ENCODE measurements at places on chromosomes 3 and 15.

- no peak for DNase-seq
These were observed 35.3 kb downstream of the TUBGCP4 start for GRCh38 chr15:43406189-43406588.

- DNase-seq, result peak; percentile 19
These were observed 30.6 kb downstream of the CRTAP start for GRCh38 chr3:33144433-33144832.

DNA sequence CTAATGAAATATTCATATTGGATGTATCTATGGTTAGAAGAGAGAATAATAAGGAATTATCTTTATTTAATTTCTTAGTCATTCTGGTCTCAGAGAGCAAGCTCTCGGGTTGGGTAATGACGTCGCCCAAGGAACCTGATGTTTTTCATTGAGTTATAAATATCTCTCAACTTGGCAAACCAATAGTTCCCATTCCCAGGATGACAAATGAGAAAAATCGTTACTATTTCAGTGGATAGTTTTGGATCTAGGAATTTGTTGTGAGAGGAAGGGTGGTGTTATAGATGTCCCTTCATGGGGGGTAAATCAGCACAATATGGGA, 162.9 kb upstream of the NR2E3 start:
- no peak for DNase-seq

- DNase-seq, result no peak
These were observed 534.6 kb upstream of the ATP11B start for GRCh38 chr3:182258538-182259177.

DNA sequence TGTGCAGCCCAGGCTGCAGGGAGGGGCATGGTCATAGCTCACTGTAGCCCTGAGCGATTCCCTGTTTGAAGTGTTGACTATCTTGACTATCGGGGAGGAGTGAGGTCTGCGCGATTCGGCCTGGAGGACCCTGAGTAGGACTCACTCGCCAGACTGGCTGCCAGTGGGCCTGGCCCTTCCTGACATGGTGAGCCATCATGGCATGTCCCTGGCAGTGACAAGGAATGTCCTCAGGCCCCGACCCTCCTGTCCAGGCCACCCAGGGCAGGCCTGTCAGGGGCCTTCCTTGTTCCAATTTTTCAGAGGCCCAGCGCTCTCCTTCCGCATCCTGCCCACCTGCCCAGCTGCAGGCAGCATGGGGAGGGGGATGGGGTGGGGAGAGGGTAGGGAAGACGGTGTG, 5.2 kb upstream of the OCA2 start:
- no peak for DNase-seq

- no peak for DNase-seq
These were observed 3.2 kb upstream of the PPP4R2 start for GRCh38 chr3:72993391-72993790.

DNA sequence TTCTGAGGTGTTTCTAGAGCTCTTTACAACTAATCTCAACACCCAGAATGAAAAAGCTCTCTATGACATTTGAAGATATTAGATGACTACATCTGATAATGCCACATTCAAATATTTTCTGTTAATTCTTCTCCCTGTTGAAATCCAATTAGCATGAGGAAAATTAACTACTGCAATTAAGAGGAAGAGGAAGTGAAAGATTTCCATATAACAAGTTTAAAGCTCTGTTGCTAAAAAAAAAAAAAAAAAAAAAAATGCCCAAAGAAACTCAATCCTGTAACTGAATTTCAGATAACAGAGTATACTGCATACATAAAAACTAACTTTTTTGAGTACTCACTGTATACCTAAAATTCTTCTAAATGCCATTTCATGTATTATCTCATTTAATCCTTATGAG, 109.8 kb downstream of the TNIK start:
- no peak for DNase-seq

- DNase-seq, result no peak
These were observed 33.7 kb downstream of the FILIP1L start for GRCh38 chr3:100080573-100080972.

DNA sequence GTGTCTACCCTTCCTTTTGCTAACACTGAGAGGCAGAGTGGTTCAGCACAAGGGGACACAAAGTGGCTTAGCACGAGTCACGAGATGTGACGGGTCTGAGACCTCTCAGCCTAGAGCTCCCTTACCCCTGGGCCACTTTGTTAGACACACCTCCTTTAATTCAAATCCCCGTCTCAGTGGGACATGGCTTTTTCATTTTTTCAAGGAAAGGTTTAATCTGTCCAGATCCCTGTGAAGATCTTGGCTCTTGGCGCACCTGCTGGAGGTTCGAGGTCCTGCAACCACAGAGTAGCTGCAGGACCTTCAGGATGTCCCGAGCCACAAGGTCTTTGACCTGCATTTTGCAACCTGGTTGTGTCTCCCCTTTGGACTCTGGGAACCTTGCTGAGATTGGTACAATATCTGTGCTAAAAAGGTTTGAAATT, 52.0 kb downstream of the LPP start:
- no peak for DNase-seq

GRCh38 chr3:46278816-46279672, 36.8 kb downstream of the CCR3 start:
- DNase-seq, result no peak

DNA sequence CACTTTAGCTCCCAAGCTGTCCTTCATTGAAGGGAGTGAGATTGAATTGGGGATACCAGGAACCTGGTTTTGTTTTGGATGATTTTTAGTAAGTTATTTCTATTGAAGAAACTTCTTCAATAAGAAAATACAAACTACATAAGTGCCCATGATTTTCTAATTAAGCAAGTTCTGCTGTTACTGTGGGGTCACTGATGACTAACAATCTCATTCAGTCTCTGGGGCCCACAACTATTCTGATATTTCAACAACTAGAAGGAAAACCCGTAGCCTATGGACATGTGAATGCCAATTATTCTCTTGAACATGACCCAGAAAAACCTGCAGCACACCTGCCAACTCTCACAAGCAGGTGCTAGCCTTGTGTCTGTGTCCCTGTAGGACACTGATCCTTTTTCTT, 184.6 kb downstream of the DCLK3 start:
- DNase-seq, result no peak

GRCh38 chr3:83076041-83076440, 1314.6 kb upstream of the GBE1 start:
- no peak for DNase-seq

DNA sequence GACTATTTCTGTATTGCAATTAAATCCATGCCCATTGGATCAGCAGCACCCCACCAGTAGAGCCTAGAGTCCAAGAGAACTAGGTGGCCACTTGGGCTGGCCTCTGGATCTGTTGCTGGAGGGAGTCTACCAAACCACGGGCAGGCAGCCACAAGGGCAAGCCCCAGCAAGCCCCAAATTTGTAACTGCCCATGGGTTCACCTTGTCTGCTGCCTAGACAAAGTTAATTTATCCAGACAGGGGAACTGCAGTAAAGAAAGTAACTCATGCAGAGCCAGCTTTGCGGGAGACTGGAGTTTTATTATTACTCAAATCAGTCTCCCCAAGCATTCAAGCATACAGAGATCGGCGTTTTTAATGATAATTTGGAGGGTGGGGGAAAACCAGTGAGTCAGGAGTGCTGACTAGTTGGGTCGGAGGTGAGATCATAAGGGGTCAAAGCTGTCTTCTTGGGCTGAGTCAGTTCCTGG, 74.0 kb upstream of the TERB2 start:
- peak; percentile 5 for DNase-seq

DNA sequence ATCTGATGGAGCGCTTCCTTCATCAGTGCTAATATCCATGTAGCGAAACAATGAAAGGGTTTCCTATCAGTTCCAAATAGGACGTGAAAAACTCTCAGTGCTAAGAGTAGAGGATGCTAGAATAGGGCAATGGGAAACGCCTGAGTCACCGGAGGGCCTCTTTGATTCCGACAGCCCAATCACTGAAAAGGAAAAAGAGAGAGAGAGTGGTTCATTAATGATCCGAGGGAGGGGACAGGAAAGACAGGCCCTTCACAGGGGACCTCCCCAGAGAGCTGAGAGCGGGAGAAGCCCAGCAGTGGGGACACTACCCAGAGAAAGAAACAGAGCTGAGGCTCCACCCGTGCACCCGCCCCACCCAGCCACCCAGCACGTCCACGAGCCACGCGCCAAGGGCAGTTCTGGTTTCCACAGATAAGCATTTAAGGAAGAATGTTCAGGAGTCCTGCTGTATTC, 76.9 kb downstream of the RPN1 start:
- DNase-seq, result no peak

DNA sequence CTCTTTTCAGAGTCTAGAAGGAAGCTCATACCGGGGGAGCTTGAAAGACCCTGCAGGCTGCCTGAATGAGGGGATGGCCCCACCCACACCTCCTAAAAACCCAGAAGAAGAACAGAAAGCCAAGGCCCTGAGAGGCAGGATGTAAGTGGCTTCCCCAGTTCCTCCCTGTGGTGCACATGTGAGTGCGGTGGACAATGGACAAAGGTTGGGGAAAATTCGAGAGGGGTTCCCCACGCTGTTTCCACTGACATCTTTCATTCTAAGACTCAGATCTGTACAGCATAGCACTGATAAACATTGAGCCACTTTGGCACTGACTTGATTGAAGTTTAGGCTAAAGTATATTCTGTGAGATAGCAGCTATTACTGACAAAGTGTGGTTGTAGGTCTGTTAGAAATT, 79.5 kb upstream of the UMPS start:
- DNase-seq, result no peak

DNA sequence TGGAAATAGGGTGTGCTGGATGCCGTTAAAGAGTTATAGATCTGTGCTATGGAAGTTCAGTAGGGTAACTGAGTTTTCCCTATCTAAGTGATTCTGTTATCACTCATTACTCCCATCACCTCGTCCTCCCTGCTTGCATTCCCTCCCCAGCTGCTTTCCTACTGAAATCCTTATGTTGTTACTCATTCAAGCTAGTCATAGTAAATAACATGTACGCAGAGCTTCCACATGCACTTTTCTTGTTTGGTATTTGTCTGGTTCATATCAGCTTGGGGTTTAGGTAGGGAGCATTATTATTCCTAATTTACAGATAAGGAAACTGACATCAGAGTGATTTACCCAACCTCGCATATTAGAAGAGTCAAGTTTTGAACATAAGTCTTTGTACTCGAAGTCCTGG, 135.1 kb downstream of the HCN4 start:
- no peak for DNase-seq

GRCh38 chr3:133949438-133949837, 53.8 kb upstream of the RAB6B start:
- DNase-seq, result no peak

GRCh38 chr15:45799508-45799907, 164.7 kb downstream of the SQOR start:
- DNase-seq, result no peak

DNA sequence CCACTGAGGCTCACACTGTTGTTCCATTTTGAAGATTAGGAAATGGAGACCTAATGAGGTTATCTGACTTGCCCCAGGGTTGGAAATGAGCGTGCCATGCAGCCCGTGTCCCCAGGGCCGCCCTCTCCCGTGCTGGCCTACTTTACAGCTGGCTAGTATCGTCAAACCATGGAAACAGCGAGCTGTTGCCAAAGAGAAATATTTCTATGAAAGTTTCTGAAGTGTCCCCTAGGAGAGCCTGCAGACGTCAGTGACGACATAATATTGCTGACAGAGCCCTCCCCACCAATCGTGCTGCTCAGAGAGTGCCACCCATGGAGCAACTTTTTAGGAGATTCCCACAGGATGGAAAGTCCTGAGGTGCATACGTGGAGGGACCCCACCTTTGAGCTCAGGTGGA, 11.2 kb upstream of the FAM174B start:
- no peak for DNase-seq

DNA sequence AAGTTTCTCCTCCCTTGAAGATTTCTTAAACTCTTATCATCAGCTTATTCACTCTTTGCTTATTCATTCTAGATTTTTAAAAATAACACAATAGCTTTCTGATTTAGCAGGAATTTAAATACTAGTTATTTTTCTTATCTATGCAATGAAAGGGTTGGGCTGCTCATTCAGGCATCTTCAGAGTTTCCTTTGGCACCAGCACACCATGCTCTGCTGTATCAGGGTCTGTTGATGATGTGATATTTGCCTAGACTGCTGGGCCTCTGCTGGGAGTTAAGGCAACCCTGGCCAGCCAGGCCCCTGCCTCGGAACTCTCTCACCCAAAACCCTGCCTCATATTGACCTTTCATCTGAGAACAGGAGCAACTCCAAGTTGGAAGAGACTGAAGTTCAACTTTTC, 35.0 kb downstream of the DRD3 start:
- DNase-seq, result no peak

DNA sequence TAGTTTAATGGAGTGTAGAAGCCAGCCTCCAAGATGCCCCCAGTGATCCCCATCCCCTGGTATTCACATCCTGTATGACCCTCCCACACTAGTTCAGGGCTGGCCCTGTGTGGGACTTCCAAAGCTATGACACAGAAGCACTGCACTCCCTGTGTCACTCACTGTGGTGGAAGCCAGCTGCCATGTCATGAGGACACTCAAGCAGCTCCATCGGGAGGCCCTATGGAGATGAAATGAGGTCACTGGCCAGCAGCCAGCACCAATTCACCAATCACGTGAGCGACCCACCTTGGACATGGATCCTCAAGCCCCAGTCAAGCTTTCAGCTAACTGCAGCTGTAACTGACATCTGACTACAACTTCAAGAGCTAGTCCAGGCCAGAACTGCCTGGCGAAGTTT, 3.9 kb upstream of the ACAN start:
- DNase-seq, result no peak

DNA sequence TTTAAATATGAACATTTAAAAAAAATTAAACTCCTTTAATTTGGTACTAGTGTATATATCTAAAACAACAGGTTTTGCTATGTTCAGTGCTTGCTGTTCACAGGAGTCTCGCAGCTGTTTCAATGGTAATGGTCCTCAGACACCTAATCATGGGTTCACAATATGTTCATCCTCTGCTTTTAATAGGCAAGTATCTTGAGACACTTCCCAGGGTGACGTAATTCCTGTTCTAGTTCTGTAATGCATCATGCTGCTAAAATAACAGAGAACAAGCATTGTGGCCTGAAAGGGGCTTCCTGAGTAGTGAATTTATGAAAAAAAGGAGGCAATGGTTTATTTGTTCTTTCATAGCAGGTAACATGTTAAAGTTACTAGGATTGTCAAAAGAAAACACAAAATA, 625.2 kb upstream of the GBE1 start:
- no peak for DNase-seq

DNA sequence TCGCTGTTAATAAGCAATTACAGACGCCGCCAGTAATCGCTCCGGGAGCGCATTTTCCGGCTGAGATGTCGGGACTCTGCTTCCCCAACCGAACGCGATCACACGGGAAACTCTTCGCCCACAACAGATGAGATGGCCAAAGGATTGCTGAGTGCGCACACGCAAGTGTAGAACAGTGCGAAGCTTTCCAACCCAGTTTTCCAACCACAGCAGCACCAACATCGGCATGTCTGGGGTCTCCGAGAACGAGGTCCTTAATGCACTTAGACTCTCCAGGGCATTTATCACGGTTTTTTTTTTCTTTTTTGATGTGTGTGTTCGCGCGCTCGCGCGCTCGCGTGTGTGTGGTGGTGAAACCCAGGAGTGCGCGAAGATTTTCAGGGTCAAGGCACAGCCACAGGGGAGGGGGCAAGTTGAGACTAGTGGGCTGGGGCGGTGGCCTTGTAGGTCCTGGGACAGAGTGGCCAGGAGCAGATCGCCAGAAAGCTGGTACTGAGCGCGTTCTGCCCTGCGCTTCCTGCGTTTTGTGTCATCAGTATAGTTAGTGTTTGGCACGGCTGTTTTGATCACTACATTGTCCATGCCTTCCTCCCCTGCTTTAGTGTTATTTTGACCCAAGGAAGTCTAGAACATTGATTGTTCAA, 1.8 kb upstream of the EOMES start:
- no peak for DNase-seq

- no peak for DNase-seq
These were observed 159.9 kb downstream of the MAGI1 start for GRCh38 chr3:65878831-65879230.

Data from activated CD4-positive, CD25-positive, alpha-beta regulatory T cell (primary cell).